ENCODE measurements at places on chromosomes 2 and 18. TPM values are rescaled to one million over a fixed set of nuclear protein-coding genes. Genes with fewer than 3 reads are reported as not detected.

DNA sequence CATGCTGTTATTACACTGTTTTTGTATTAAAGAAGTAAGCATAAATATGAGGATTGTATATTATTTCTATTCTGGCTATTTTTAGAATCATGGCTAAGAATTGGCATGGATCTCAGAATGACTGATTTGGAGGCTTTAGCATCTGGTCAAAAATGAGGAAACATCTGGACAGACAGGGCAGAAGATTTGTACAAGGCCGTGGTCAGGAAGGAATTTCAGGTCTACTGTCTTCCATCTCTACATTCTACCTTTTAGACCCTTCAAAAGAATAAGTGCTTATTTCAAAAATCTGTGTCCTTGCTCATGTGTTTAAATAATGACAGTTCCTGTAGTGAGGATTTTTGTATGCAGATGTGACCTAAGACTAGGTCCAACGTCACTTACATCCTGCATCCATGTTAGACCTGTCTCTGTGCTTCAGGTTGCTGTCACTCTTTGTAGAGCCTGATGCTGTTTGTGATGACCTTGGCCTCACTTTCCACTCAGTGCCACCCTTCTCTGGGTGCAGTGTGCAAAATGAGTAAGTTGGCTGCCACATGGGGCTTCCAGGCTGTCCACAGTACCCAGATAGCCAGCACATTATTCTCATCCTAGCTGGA lies 54.7 kb upstream of the B3GNT2 start:
- no peaks in the 10 kb centered on the region for H3K27me3 ChIP-seq
- no peak for DNase-seq
- H3K4me3 ChIP-seq = no peak overlapping the region
- H3K36me3 ChIP-seq = no peaks in the 10 kb centered on the region

DNA sequence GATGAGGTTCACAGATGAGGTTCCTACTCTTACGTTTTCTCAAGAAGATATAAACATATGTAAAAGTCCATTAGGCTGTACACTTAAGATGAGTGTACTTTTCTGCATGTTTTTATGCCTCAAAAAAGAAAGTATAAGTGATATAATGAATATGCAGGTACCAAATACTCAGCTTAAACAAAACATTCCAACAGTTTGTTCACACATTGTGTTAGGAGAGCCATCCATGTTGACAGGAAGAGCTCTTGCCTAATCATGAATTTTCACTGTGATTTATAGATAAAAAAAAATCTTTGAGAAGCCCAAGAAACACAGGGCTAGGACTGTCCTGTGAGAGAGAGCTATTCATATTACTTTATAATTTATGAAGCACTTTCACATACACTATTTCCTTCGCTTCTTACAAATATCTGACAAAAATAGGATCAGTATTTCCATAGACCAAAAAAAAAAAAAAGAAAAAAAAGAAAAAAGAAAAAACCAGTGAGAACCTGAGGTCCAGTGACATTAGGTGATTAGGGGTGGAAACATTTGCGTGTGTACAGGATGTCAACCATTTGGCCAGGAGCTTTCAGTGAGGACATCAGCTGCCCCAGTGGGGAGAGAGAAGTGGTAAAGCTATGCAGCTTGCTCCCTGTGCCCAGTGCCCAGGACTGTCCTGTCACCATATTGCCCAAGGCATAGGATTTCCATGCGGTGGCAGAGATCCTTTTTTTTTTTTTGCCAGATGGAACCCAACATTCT lies 38.7 kb downstream of the BUB1 start:
- no peak overlapping the region for H3K4me3 ChIP-seq
- DNase-seq = no peak
- H3K36me3 ChIP-seq = peaks cover 81% of the 10 kb centered on the region
- no peak overlapping the region for H3K27ac ChIP-seq
- H3K4me1 ChIP-seq = no peaks in the 10 kb centered on the region
- no peaks in the 10 kb centered on the region for H3K27me3 ChIP-seq

DNA sequence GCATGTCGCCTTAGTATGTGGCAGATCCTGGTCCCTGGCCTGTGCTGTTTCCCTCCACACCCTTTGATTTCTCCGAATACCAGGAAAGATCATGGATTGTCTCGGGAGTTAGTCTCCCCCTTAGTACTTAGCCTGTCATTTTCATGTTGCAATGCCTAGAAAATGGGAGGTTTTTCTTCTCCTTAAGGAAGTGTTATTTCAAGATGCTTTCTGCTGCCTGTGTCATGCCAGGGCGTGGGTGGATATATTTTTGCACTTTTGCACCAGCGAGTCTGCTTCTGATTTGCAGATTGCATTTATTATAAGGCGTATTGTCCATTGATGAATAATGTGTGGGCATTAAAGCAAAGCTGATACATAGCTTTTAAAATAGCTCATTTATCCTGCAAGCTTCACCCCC lies 223.5 kb downstream of the NEDD4L start:
- no peak overlapping the region for H3K27ac ChIP-seq
- peaks cover 35% of the 10 kb centered on the region for H3K4me1 ChIP-seq
- DNase-seq = no peak
- H3K4me3 ChIP-seq = no peak overlapping the region
- H3K36me3 ChIP-seq = no peaks in the 10 kb centered on the region

The KLHL30 gene
- 4.1 TPM for total RNA-seq

The ITGA4 gene
- total RNA-seq = 22.7 TPM

The CAPN14 gene
- not detected for total RNA-seq

- no peak overlapping the region for H3K27ac ChIP-seq
- DNase-seq = no peak
- peaks cover 12% of the 10 kb centered on the region for H3K27me3 ChIP-seq
- H3K4me1 ChIP-seq = no peaks in the 10 kb centered on the region
These were observed 365.0 kb upstream of the VRK2 start for GRCh38 chr2:57681650-57682049.

GRCh38 chr2:63842149-63843061 lies 709 bp downstream of the UGP2 start:
- peak overlapping the region; percentile 97 for H3K27ac ChIP-seq
- H3K4me1 ChIP-seq = peaks cover 8% of the 10 kb centered on the region
- H3K36me3 ChIP-seq = peaks cover 11% of the 10 kb centered on the region

GRCh38 chr18:46475390-46475752 lies 181.6 kb downstream of the LOXHD1 start:
- H3K4me3 ChIP-seq = no peak overlapping the region
- H3K36me3 ChIP-seq = no peaks in the 10 kb centered on the region
- no peaks in the 10 kb centered on the region for H3K4me1 ChIP-seq
- H3K27me3 ChIP-seq = no peaks in the 10 kb centered on the region
- no peak for DNase-seq

GRCh38 chr2:55114597-55114996 lies 64.3 kb upstream of the RTN4 start:
- no peak overlapping the region for H3K4me3 ChIP-seq
- no peaks in the 10 kb centered on the region for H3K36me3 ChIP-seq
- no peak for DNase-seq
- H3K27me3 ChIP-seq = no peaks in the 10 kb centered on the region
- peaks cover 52% of the 10 kb centered on the region for H3K4me1 ChIP-seq

The C2orf72 gene
- not detected for total RNA-seq

GRCh38 chr2:79855264-79856006 lies 342.6 kb downstream of the CTNNA2 start:
- DNase-seq = no peak
- no peak overlapping the region for H3K27ac ChIP-seq
- H3K27me3 ChIP-seq = no peaks in the 10 kb centered on the region
- H3K4me1 ChIP-seq = no peaks in the 10 kb centered on the region

DNA sequence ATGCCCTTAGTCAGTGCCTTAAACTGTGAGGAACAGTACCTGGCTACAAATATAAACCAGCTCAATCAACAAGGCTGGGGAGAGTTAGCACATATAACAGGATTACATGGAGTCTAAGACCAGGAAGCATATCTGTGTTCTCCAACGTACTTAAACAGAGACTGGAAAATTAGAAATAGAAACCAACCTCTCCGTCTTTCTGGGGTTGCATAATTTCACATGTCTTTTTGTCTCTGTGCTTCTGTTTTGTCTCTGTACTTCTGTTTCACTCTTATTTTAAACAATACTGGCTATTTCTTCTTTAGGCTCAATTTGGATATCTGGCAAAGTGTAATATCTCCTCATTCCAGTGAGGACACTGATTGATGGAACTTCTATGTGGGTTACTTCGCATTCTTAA lies 749.0 kb upstream of the ZEB2 start:
- H3K27me3 ChIP-seq = no peaks in the 10 kb centered on the region
- no peaks in the 10 kb centered on the region for H3K36me3 ChIP-seq
- no peaks in the 10 kb centered on the region for H3K4me1 ChIP-seq
- no peak for DNase-seq

Data from SJCRH30 (cell line).